RWPE1 (cell line): ENCODE measurements at places on chromosomes 1 and 21.
A peak's percentile ranks its signal among the peaks of the same experiment; 100 is the strongest.

DNA sequence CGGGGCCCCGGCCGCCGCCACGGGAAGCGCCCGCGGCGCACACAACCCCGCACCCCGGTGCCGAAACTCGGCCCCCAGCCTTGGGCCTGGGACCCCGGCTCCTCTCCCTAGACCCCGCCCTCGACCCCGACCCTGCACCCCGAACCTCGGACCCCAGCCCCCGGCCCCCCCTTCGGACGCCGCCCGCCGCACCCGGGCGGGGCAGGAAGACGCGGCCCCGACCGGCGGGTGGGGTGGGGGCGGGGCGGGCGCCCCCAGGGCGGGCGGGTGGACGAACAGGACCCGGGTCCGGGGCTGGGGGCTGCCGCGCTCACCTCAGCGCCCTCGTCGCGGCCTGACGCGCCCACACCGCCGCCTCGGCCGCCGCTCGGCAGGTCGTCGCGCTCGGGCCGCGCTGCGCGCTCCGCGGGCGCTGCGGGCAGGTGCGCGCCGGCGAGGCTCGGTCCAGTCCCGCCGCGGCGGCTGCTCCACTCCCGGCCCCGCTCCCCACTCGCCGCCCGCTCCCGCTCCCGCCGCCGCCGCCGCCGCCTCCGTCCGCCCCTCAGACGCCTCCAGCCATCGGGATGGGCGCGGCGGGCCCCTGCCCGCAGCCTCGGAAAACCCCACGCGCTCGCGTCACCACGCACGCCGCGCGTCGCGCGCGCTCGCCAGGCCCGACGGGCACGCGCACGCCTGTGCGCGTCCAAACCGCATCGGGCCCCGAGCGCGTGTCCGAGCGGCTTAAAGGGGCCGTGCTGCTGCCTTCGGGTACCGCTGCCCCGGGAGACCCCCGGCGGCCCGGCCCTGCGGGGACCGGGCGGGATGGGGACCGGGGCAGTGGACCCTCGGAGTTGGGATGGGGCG, at the start of gene GNB1:
TSS of gene GNB1 (minus strand) at position 582 of the 843 bp plus-strand sequence. CDS start 65,634 bp downstream, outside the sequence.
- DNase-seq = peak; percentile 91

GRCh38 chr1:116356673-116357072, 16.4 kb upstream of the ATP1A1 start:
- DNase-seq = no peak

DNA sequence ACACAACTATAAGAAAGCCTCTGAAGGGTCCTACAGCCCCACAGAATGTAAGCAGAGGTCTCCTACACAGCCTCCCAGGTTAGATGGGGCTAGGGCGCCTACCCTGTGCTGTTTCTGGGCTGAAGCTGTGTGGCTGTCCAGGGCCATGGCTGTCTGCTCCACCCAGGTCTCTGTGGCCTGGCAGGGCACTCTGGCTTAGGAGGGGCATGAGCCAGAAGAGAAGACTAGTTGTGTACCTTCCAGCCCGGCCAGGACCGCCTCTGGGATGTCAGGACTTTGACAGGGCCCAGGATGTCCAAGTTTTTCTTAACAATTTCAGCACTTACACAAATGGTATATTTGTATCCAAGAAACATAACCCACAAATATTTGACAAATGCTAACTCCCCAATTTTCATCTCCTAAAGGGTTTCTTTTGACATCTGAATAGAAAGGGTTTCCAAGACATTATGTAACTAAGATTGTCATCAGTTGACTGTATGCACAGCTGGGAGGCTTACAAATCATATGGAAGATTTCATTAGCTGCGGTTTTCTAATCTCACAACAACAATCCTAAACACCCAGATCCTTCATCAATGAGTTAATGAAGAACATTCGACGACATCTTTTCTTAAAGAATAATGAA, 80.5 kb downstream of the HSF2BP start:
- DNase-seq = no peak

DNA sequence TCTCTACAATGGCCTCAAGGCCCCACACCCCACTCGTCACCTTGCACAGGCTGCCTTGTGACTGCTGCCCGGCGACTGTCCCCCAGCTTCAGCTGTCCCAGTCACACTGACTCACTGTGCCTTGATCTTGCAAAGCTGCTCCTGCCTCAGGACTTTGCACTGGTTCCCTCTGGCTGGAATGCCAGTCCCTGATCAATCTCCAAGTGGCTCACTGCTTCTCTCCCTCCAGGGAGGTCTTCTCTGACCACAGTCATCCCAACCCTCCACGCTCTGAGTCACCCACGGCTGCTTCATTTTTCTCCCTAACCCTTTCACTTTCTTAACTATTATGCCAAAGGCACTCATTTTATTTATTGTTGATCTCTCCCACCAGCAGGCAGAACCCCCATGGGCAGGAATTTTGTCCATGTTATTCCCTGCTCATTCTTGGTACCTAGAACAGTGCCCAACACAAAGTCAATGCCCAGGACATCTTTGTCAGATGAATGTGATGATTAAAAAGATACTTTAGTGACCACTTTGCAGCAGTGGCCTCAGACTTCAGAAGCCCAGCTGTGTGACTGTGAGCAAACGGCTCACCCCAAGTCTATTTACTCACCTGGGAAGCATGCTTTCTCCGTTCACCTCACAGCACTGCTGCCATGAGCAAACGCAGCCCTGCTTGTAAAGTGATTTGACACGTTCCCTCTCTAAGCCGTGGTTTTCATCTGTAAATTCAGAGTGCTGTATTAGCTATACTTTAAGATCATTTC, 53.4 kb downstream of the ZBTB18 start:
- DNase-seq = peak; percentile 24

DNA sequence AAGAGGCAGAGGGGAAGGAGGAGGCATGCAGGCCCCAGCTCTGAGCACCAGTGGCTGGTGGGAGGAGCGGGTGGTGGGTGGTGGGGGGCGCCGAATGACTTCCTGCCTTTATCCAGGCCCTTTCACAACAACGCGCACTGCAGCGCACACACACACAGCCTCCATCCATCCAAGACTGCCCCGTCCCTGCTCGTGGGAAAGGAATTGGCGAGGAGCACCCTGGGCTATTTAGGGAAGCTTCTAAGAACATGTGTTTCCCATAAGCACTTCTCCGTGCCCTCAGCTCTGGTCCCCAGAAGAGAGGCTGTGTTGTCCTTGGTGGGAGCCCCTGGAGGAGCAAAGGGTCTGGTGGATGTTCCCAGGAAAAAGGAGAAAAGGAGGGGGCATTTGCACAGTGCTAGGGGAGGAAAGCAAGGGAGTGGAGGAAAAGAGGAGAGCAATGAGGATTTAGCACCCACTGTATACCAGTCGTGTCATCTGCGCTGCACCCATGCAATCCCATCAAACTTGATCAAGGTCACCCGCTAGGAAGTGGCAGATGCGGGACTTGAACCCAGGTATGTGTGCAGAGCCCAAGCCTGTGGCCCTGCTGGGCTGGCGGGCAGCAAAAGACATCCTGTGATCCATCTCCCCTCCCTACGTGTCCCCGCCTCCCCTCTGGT, 28.1 kb downstream of the EPHA2 start:
- DNase-seq = no peak

- DNase-seq = peak; percentile 99
Measured at GRCh38 chr1:205258719-205259118, 31.0 kb downstream of the TMCC2 start.

GRCh38 chr1:235289859-235290739, 37.9 kb downstream of the ARID4B start:
- DNase-seq = no peak

DNA sequence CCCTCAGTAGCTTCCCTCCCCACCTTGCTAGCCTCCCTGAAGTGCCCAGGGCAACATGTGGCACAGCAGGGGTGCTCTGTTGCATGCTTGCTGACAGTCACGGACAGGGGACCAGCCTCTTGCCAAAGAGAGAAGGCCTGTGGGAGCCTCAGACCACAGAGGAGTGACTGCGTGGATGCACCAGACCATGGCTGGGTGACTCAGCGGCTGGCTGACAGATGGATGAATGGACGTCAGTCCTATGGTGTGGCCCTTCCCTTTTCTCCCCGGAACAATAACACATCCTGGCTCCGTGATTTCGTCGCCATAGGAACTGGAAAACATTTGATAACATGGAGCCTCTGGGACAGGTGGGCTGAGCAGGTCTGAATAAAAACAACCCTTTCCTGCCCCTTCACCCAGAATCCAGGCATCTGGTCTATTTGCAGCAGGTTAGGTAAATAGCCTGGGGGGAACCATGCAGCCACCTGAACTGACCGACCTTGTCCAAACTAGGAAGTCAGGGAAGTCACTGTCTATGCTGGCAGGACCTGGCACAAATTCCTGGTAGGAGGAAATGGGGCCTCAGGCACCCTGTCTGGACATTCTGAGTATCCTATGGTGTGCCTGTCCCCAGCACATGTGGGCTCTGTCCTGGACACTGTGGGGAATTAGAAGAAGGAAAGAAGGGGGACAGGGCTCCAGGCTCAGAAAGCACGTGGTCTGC, 53.3 kb downstream of the NENF start:
- peak; percentile 87 for DNase-seq

DNA sequence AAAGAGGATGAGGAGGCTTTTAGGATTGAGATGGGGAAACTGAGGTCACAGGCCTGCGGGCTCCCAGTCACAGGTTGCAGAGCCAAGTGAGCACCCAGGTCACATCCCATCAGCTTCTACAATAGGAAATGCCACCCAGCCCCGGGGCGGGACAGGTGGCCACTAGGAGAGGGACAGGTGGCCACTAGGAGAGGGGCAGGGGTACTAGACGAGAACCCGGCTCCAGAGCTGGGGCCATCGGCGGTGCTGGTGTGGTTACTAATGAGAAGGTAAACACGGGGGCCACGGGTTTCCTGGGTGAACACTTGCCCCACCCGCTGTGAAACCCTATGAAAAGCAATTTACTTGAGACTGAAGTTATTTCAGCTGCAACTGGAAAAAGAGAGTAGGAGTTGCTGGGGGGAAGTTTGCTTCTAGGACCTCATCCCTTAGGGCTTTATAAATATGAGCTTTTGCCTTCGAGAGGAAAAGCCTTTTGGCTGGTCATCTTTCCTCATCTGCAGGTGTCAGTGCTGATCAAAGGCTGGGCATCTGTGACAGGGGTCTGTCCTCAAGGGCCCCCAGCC, 52.5 kb downstream of the MRPL37 start:
- no peak for DNase-seq

DNA sequence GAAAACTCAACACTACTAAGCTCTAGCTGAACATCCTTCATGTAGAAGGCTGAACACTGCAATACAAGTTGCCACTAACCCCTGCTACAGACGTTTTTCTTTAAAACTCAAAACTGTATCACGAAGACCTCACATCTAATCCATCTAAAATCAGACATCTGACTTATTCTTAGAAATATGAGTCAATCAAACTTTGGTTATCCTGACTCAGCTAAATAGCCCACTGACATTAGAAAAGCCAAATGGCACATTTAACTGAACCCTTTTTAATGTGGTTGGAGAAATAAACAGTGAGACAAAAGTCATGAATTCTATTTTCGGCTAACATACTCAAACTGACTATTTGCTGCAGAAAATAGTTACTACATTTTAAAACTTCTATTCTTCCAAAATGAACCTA, 35.6 kb downstream of the WLS start:
- no peak for DNase-seq

GRCh38 chr1:155091071-155092051, 12.7 kb downstream of the EFNA3 start:
- peak; percentile 57 for DNase-seq

DNA sequence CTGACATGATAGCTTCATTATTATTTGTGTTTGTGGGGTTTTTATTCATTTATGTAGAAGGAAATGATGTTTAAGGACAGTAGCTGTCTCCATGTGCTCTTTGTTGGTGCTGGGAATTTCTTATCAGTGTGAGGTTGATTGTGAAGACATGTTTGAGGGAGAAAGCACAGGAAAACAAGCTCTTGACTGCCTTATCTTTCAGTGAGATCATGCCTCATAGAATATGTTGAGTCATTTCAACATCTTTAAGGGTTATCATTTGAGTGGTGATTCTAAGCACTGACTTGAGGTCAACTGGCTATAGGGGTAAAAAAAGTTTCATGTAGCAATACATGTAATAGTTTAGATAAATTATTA, 405.1 kb upstream of the ADAMTS5 start:
- no peak for DNase-seq

- no peak for DNase-seq
Measured at GRCh38 chr1:155110826-155111225, 16.9 kb upstream of the EFNA1 start.

DNA sequence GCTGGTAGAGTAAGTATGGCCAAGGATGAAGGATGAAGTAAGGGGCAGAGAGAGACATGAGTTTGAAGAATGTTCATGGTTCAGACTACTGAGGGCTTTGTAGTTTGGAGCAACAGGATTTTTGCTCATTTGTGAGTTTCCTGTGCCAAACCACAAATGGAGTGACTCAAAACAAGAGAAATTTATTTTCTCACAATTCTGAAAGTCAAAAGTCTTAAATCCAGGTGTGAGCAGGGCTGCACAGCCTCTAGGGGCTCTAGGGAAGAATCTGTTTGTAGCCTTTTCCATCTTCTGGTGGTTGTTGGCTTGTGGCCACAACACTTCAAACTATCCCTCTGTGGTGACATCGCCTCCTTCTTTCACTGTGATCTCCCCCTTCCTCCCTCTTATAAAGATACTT, 58.9 kb downstream of the RHOU start:
- DNase-seq = no peak

DNA sequence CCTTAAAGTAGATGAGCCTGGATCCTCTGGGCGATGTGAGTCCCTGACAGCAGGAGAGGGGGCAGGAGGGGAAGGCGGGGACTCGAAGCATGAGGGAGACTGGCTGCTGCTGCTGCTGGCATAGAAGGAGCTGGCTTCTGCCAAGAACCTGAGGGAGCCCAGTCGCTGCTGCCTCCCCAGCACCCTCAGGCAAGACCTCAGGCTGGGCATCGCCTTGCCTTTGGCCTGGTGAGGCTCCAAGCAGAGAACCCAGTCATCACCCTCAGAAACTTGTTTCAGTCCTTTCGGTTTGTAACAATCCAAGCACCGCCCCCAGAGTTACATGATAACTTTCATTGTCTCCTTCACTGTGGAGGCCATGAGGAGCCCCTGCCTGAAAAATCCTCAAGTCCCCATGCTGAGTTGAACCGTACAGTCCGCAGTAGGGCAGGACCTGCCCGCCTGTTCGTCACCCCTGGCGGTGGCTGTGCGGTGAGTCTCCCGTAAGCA, 38.8 kb downstream of the POFUT2 start:
- no peak for DNase-seq

GRCh38 chr1:108643492-108644335, 17.2 kb downstream of the HENMT1 start:
- peak; percentile 52 for DNase-seq

GRCh38 chr1:51660580-51660979, 43.7 kb downstream of the OSBPL9 start:
- DNase-seq = no peak

DNA sequence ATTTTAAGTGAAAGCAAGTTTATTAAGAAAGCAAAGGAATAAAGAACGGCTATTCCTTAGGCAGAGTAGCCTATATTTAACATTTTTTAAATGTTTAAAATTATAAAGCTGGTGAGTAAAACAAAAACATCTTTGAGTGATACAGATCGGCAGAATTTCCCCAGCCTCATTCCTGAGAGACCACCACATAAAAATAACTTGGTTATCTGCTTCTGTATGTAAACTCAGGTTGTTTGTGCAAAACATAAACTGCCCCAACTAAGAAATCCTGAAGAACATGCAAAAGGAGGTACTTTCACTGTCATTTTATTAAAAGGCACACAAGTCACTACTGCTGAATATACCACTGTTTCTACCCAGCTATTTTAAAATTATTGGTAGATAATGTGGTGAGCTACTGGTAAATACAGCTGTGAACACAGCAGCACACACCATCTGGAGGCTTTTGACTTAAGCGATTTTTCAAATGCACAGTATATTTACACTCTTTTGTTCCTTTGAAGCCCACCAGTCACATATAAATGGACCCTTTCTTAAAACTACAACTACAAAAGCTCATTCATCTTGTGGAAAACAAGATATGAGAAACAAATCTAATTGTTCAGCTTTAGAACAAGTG, 119.3 kb downstream of the RERE start:
- no peak for DNase-seq
